CMK (cell line): ENCODE measurements at places on chromosomes 2 and 18.

- DNase-seq, result no peak
Measured at GRCh38 chr2:190635781-190636180, 13.1 kb upstream of the NAB1 start.

- no peak for DNase-seq
Measured at GRCh38 chr2:216205486-216205885, 96.3 kb downstream of the XRCC5 start.

GRCh38 chr2:183186296-183186695 lies 62.1 kb downstream of the NUP35 start:
- DNase-seq, result no peak

GRCh38 chr2:152761214-152761613 lies 42.8 kb downstream of the ARL6IP6 start:
- DNase-seq, result no peak

DNA sequence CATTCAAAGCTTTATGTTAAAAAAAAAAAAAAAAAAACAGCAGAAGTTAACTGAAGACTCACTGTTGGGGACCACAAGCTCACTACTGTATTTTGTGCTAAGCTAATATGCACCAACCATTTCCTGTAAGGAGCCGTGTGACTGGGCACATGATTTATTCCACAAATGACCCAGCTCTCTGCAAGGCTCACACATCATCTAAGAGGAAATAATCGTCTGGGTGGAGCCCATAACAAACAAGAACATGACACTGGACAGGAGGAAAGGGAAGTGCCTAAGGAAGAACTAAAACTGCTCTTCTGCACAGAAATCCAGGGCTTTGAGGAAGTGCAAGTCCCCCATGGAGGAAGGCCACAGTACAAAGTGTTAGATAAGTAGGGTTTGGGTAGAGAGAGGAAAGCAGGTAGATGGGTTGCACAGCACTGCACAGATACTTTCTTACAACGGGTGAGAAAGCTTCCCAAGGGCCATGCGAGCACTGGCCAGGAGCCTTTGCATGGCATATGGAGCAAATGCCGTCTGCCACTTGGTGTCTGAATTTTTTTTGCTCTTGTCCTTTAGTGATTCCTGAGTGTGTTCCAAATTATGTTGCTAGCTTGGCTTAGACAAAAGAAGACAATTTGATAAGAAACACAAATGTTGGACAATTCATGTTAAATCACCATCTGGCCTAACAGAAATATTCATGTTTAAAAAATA lies 24.4 kb downstream of the NFE2L2 start:
- DNase-seq, result peak; percentile 47

DNA sequence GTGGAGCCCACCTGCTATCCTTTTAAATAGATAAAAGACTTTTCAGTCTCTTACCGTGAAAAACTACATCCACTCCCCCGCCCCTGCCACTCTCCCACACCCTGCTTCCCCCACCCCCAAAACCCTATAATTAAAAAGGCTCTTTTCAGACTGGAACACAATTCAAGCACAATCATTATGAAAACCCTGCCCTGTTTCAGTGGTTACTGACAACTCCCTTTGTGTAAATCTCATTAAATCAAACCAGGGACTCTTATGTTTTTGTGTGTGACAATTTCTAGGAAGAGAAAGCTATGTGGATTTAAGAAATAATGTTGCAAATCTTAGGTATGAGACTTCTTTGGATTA lies 21.0 kb upstream of the ZNF532 start:
- DNase-seq, result no peak

DNA sequence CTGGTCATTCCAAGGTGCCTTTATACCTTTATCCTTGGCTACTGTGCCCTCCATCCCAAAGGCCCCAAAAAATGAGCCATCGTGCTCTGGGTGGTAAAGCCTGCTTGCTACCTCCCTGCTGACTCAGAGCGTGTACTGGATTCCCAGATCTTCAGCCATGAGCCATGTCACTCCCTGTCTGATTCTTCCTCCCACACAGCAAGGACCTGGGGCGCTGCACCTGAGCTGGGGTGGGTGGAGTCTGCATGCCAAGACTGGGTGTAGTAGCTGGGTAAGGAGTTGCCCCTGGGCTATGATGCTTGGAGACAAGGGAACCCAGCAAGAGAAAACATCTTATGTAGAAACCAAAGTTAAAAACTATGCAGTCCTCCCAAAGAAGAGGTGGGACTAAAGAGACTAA lies 37.2 kb upstream of the APCDD1 start:
- DNase-seq, result no peak
